ENCODE measurements at places on chromosomes 4 and X. TPM values are rescaled to one million over a fixed set of nuclear protein-coding genes. Genes with fewer than 3 reads are reported as not detected.

Gene RHOH
- not detected for total RNA-seq

Gene RASL11B
- 5.1 TPM for total RNA-seq

Gene MRPL1
- total RNA-seq, result 31.7 TPM

Gene SOWAHB
- total RNA-seq, result 6.8 TPM

Gene ETDA
- total RNA-seq, result not detected

Gene NHSL2
- total RNA-seq, result 14.8 TPM

Gene SOD3
- 12.0 TPM for total RNA-seq

Gene GABRA4
- total RNA-seq, result not detected

Gene NPY1R
- 1.1 TPM for total RNA-seq

Gene SLC6A8
- 57.9 TPM for total RNA-seq

Gene PQBP1
- 88.2 TPM for total RNA-seq

Gene P2RY10
- total RNA-seq, result not detected
